ENCODE measurements at places on chromosomes 3 and 15.

DNA sequence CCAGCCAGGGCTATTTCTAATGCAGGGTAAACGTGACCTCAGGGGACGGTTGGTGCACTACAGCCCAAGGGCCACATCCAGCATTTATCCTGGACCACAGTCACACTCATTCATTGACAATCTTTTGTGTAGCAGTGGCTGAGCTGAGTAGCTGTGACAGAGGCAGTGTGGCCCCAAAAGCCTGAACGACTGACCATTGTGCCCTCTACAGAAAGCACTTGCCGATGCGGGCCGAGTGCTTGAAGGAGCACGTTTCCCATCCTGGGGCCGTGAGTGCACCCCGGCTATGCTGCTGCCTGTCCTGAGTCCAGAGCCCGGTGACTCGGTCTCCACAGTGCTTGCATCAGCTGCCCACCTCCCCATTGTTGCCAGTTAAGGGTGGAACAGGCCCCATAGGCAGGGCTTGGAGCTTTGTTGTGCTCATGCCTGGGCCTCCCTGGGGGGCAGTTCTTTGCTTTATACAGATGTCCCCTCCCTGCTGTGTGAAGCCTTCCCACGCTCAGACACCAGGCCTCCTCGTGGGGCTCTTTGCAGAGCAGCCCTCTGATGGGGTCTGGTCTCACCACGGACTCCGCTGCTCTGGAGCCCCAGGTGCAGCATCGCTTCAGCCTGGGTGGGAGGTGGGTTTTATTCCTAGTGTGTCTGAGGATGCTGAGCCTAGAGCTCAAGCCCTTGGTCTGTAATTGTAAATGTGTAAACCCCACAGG lies 13.0 kb upstream of the SNRPA1 start:
- DNase-seq, result no peak

- peak; percentile 68 for DNase-seq
Observed at GRCh38 chr15:69390575-69390974, 23.6 kb upstream of the KIF23 start.

- DNase-seq, result no peak
Observed at GRCh38 chr3:56753206-56753820, 48.4 kb downstream of the ARHGEF3 start.

GRCh38 chr3:55885721-55886120 lies 398.6 kb upstream of the WNT5A start:
- DNase-seq, result peak; percentile 10

GRCh38 chr3:165446555-165446954 lies 250.4 kb upstream of the SLITRK3 start:
- DNase-seq, result no peak

- peak; percentile 76 for DNase-seq
Observed at GRCh38 chr3:46495901-46496456, 1.8 kb upstream of the RTP3 start.

DNA sequence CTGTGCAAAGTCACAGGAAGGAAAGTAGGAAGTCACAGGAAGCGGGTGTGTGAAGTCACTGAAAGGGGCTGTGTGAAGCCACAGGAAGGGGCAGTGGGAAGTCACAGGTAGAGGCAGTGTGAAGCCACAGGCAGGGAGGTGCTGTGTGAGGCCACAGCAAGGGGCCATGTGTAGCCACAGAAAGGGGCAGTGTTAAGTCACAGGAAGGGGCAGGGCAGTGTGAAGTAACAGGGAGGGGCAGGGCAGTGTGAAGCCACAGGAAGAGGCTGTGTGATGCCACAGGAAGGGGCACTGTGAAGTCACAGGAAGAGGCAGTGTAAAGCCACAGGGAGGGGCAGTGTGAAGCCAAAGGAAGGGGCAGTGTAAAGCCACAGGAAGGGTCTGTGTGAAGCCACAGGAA lies 36.5 kb downstream of the GASK1A start:
- DNase-seq, result no peak

GRCh38 chr3:67998281-67998680 lies 343.9 kb upstream of the SUCLG2 start:
- DNase-seq, result no peak

DNA sequence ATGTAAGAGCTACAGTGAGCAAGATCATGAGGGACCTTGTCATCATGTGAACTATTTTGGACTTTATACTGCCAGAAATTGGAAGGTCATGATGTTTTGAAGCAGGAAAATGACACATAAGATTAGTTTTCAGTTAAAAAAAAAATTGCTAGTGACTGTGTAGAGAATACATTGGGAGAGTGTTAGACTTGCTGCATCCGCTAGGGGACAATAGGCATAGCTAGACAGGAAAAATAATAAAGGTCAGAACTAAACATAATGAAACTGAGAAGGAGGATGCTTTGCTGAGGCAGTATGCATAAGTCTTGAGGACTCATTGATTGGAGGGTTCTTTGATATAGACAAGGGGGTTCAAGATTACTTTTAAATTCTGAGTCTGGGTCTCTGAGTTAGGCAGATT lies 275.8 kb upstream of the KCNH8 start:
- no peak for DNase-seq

DNA sequence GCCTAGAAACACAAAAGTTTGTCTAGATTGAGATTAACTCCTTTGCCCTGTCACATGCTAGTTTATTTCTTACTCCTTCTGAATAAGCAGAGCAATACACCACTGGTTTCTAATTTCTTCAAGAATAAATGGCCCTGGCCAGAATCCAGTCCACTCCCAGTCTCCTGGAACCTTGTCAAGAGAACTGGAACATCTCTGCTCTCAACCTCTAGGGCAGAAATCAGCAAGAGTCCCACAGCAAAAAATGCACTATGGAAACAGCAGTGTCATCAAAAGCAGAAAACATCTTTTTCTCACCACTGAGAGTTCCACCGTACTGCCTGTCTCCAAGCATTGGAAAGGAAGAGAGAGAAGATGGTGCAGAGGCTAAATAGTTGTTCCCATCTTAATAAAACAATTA lies 35.9 kb upstream of the PPP2R3A start:
- peak; percentile 74 for DNase-seq

Data from GM04504 (cell line).